ENCODE measurements at places on chromosomes 1 and 21. TPM values are rescaled to one million over a fixed set of nuclear protein-coding genes. Genes with fewer than 3 reads are reported as not detected.

Gene FAM72D
- total RNA-seq = 22.2 TPM

Gene MR1
- 38.7 TPM for total RNA-seq

Gene CELA3A
- total RNA-seq = not detected

Gene CHIA
- not detected for total RNA-seq

Gene ANGPTL7
- total RNA-seq = not detected

Gene ANGPTL3
- not detected for total RNA-seq

Gene LAD1
- total RNA-seq = not detected

Gene ARTN
- 0.10 TPM for total RNA-seq

Gene SLX9
- total RNA-seq = 39.8 TPM

Gene B4GALT3
- total RNA-seq = 48.6 TPM

Gene TLR5
- 0.58 TPM for total RNA-seq

Gene VN1R5
- total RNA-seq = not detected

- DNase-seq = no peak
- H3K36me3 ChIP-seq = no peaks in the 10 kb centered on the region
- H3K27ac ChIP-seq = no peak overlapping the region
- peaks cover 16% of the 10 kb centered on the region for H3K27me3 ChIP-seq
- H3K4me3 ChIP-seq = no peak overlapping the region
These were observed 9.5 kb upstream of the GSTM3 start for GRCh38 chr1:109750241-109750882.

DNA sequence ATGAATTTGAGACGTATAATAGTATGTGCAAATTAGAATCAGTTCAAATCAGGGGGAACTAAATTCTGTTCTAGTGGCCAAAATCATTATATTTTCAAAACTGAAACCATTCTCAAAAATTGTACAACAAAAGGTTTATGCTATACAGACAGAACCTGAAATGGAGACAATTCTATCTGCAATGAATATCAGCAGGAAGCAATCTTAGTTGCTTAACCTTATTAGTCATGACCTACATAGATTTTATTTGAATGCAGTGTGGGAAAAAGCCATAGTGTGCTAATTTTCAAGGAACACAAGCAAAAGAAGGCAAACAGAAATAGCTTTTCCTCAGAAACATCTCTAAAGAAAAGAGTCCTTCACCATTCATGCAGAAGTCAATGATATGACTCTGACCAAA, 6.5 kb downstream of the AK5 start:
- H3K36me3 ChIP-seq = no peaks in the 10 kb centered on the region
- no peak for DNase-seq
- no peak overlapping the region for H3K27ac ChIP-seq
- H3K4me1 ChIP-seq = peaks cover 3% of the 10 kb centered on the region

DNA sequence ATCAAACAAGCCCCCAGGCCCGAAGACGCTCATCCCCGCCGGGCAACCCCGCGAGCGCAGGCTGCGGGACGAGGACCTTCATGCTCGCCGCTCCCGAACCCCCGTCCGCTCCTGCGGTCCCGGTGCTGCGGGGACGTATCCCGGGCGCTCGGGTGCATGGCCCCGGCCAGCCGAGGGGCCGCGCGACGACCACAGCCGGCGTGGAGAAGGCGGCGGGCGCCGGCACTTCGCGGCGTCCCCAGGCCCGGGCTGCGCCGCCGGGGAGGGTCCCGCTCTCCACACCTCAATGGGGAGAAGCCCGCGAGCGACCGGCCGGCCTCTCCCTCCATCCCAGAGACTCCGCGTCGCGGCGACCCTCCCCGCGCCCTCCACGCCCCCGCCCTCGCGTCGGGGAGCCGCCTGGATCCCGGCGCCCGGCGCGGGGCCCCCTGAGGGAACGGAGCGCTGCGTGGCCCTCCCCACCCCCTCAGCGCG, 401 bp downstream of the ERRFI1 start:
- no peak overlapping the region for H3K27ac ChIP-seq
- peaks cover 11% of the 10 kb centered on the region for H3K4me1 ChIP-seq
- peak overlapping the region; percentile 62 for H3K4me3 ChIP-seq
- H3K36me3 ChIP-seq = no peaks in the 10 kb centered on the region

DNA sequence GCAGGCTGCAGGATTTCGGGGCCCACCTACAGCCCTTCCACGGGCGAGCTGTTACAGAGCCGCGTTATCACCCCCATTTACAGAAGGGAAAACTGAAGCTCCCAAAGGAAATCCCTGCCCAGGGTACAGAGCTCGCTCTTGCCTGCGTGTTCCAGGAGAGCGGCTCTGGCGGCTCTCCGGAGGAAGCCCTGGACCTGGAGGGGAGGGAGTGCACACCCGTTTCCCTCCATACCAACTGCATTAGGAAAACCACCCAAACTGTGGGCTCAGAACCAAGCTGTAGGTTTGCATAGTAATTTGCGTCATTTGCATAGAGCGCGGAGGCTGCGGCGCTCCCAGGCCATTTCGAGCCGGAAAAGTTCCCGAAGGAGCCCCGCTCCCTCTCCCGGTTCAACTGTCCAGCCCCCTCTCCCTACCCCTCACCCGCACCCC, 24.7 kb upstream of the ADGRB2 start:
- H3K36me3 ChIP-seq = no peaks in the 10 kb centered on the region
- H3K27ac ChIP-seq = peak overlapping the region; percentile 93
- no peaks in the 10 kb centered on the region for H3K27me3 ChIP-seq
- H3K4me3 ChIP-seq = peak overlapping the region; percentile 80
- no peak for DNase-seq

GRCh38 chr1:3481836-3482375, 27.4 kb downstream of the ARHGEF16 start:
- DNase-seq = no peak
- H3K4me3 ChIP-seq = no peak overlapping the region
- no peaks in the 10 kb centered on the region for H3K36me3 ChIP-seq
- H3K27ac ChIP-seq = no peak overlapping the region
- no peaks in the 10 kb centered on the region for H3K27me3 ChIP-seq
- no peaks in the 10 kb centered on the region for H3K4me1 ChIP-seq

- no peak overlapping the region for H3K27ac ChIP-seq
- H3K4me3 ChIP-seq = no peak overlapping the region
- H3K36me3 ChIP-seq = no peaks in the 10 kb centered on the region
- H3K27me3 ChIP-seq = no peaks in the 10 kb centered on the region
- DNase-seq = no peak
These were observed 497.4 kb downstream of the DPYD start for GRCh38 chr1:97423403-97423802.

DNA sequence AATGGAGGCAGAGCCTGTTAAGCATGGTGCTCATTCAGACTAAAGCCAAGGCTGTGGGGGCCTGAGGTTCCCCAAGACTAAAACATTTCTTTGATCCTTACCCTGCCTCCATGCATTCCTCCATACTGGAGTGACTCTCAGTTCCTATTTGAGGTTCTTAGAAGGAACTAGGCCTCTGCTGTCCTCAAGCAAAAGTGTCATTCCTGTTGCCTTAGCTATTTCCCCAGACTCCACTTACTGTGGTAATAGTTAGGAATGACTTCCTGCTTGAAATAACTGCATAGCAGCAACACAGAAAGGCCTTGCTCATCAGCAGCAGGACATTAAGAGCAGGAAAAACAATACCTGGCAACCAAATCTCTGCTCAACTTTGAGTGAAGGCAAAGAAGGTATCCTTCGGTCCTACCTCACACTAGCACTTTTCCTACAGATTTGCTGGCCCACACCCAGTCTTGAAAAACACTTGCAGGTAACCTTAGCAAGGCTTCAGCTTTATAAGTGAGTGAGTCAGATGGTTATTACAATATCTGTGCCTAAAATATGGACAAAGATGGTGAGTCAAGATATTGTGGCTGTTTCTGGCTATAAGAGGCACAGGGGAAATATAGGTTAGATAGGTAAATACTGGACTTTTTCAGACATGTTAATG, 14.8 kb downstream of the LRRC41 start:
- no peaks in the 10 kb centered on the region for H3K27me3 ChIP-seq
- peaks cover 27% of the 10 kb centered on the region for H3K36me3 ChIP-seq
- no peak overlapping the region for H3K27ac ChIP-seq
- peaks cover 31% of the 10 kb centered on the region for H3K4me1 ChIP-seq
- no peak overlapping the region for H3K4me3 ChIP-seq

- peak within 1 kb of the TSS; percentile 82 for H3K4me3 ChIP-seq
- peak; percentile 25 for DNase-seq
- peaks cover 11% of the 10 kb centered on the region for H3K4me1 ChIP-seq
These were observed at the start of gene ENAH for GRCh38 chr1:225652729-225653462. Gene ENAH, minus strand, starts transcription at chr1:225653123. Its CDS starts 433 bp downstream, at chr1:225652690.

DNA sequence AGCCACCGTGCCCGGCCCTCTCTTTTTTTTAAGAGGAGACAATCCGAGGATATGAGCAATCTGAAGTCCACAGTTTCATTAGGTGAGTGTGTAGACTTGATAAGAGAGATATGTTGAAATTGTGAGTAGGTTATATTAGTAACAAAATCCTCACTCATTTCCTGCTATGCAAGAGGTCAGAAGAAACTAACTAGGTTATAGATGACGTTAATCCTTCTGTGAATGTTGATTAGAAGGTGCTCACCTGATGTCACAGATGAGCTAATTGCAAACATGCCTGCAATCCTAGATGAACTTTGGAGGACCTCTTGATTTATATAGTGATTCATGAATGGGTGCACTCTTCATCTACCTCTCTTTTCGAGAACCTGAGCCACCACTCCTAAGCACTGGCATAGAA, 29.3 kb downstream of the NTMT2 start:
- DNase-seq = no peak
- H3K27me3 ChIP-seq = no peaks in the 10 kb centered on the region
- no peaks in the 10 kb centered on the region for H3K36me3 ChIP-seq
- H3K4me1 ChIP-seq = no peaks in the 10 kb centered on the region
- H3K27ac ChIP-seq = no peak overlapping the region

GRCh38 chr21:31872072-31872451, 758 bp upstream of the HUNK start:
- peak overlapping the region; percentile 68 for H3K4me3 ChIP-seq
- peaks cover 8% of the 10 kb centered on the region for H3K4me1 ChIP-seq
- H3K27ac ChIP-seq = no peak overlapping the region
- peaks cover 57% of the 10 kb centered on the region for H3K27me3 ChIP-seq
- DNase-seq = no peak

DNA sequence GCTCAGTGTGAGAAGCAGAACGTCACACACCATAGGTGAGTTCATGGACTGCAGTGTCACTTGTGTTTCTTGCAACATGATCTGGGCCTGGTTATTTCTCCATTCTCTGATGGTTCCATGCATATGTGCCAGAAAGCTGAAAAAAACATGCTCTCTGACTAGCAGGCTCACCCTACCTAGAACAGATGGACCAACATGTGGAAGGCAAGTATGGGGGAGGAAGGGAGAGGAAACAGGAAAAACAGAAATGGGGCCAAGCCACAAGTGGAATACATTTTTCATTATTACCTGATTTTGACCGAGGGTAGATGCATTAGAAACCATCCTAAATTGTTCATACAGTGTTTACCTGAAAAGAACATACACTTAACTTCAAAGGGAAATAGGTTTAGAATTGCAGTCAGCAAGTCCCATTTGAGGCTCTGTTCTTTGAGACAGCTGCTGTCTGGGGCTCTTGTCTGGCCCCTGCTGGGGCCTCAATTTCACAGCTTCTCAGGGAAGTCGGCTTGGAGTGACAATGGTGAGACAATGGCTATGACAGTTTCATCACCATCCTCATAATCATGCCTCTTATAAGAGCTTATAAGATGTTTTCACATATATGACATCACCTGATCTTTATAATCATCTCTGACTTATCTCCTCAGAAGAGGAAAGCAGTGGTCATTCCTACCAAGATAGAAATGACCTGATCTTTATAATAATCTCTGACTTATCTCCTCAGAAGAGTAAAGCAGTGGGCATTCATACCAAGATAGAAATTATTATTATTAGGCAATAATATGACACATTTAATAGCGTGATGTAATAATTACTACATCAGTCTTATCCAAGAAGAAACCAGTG, 327.3 kb downstream of the SIPA1L2 start:
- peaks cover 11% of the 10 kb centered on the region for H3K27me3 ChIP-seq
- H3K36me3 ChIP-seq = no peaks in the 10 kb centered on the region
- no peak for DNase-seq
- no peak overlapping the region for H3K27ac ChIP-seq
- H3K4me1 ChIP-seq = no peaks in the 10 kb centered on the region

DNA sequence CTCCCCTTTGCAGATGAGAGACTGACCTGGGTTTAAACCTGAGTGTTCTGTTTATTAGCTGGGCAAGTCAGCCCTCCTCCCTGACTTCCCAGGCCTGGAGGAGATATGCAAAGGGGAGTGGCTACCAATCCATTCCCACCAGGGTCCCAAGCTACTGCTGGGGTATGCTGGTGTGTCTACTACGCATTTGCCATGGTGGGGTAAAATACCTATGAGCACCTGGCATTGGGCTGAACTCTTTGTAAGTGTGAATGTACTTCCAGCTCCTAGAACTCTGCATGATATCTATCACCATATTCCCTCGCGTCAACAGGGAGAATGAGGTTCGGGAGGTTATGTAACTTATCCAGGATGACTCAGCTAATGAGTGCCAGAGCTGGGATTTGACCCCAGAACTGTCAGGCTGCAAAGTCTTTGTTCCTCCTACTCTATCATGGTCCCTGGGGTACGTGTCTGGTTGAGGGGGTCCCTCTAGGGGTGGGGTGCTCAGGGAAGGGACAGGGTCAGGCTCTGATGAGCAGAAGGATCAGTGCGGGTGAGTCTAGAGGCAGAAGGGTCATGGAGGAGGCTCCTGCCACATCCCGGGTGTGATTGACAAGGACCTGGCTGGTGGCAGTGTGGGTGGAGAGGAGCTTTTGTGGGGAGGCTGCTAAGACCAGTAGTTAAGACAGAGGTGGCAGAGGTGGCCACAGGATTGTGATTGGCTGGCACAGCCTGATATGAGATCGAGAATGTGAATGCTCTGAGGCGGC, 16.7 kb downstream of the AMPD2 start:
- H3K36me3 ChIP-seq = peaks cover 6% of the 10 kb centered on the region
- no peaks in the 10 kb centered on the region for H3K27me3 ChIP-seq
- no peak overlapping the region for H3K27ac ChIP-seq
- peak; percentile 4 for DNase-seq
- peaks cover 20% of the 10 kb centered on the region for H3K4me1 ChIP-seq
- no peak overlapping the region for H3K4me3 ChIP-seq

DNA sequence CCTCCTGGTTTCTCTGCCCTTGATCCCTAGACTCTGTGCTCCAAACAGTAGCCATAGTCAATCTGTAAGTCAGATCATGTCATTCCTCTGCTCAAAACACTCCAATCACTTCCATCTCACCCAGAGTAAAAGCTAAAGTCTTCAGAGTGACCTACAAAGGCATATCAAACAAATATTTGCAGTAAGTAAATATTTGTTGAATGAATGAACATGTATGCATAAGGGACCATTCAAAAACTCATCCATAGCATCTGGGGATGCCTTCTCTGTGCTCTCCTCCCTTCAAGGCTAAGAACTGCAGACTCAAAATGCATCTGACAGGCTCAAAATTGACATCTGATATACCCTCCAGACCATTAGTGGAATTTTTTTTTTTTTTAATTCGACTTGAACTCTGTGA, 18.1 kb upstream of the AK5 start:
- DNase-seq = no peak
- no peak overlapping the region for H3K4me3 ChIP-seq
- H3K27me3 ChIP-seq = no peaks in the 10 kb centered on the region
- no peaks in the 10 kb centered on the region for H3K36me3 ChIP-seq
- H3K27ac ChIP-seq = no peak overlapping the region

- H3K4me1 ChIP-seq = peaks cover 15% of the 10 kb centered on the region
- H3K27ac ChIP-seq = no peak overlapping the region
- no peaks in the 10 kb centered on the region for H3K36me3 ChIP-seq
These were observed 1.4 kb upstream of the CFH start for GRCh38 chr1:196650403-196650802.

GRCh38 chr1:170204121-170204520, 58.4 kb downstream of the NTMT2 start:
- H3K27me3 ChIP-seq = peaks cover 4% of the 10 kb centered on the region
- H3K4me1 ChIP-seq = no peaks in the 10 kb centered on the region
- H3K27ac ChIP-seq = no peak overlapping the region
- H3K36me3 ChIP-seq = no peaks in the 10 kb centered on the region
- H3K4me3 ChIP-seq = no peak overlapping the region
- DNase-seq = no peak

GRCh38 chr1:19055701-19056100, 99.2 kb upstream of the IFFO2 start:
- peaks cover 32% of the 10 kb centered on the region for H3K27me3 ChIP-seq
- DNase-seq = no peak
- peaks cover 9% of the 10 kb centered on the region for H3K4me1 ChIP-seq
- H3K4me3 ChIP-seq = no peak overlapping the region

Data from activated CD4-positive, alpha-beta T cell treated with anti-CD3 and anti-CD28 coated beads, Interleukin-2, amount 10 ng/mL, durations not matched to agents 7 days and 5 days (primary cell).